AG09319 (cell line): ENCODE measurements at places on chromosomes 6 and 20.

DNA sequence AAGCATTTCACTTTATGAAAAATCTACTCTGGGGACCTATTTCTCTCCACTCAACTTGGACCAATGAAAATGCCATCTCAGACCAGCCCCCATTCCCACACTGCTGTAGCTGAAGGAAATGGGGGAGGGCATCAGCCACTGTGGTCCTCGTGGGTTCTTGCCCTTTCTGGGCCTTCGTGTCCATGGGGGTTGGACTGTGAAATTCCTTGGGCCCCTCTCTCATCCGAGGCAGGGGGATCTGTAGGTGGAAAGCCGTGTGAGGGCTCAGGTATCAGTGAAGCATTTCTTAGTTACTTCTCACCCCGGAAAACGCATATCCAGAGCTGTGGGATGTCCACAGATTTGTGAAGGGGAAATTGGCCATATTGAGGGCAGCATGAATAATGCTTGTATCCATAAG, 147.9 kb downstream of the CDC5L start:
- no peak for DNase-seq

- DNase-seq, result no peak
These were observed 16.1 kb upstream of the SLC17A3 start for GRCh38 chr6:25889877-25890853.

- no peak for DNase-seq
These were observed 122.7 kb downstream of the SMOC2 start for GRCh38 chr6:168563656-168564055.

GRCh38 chr20:14193885-14194284, 143.5 kb downstream of the FLRT3 start:
- DNase-seq, result no peak

DNA sequence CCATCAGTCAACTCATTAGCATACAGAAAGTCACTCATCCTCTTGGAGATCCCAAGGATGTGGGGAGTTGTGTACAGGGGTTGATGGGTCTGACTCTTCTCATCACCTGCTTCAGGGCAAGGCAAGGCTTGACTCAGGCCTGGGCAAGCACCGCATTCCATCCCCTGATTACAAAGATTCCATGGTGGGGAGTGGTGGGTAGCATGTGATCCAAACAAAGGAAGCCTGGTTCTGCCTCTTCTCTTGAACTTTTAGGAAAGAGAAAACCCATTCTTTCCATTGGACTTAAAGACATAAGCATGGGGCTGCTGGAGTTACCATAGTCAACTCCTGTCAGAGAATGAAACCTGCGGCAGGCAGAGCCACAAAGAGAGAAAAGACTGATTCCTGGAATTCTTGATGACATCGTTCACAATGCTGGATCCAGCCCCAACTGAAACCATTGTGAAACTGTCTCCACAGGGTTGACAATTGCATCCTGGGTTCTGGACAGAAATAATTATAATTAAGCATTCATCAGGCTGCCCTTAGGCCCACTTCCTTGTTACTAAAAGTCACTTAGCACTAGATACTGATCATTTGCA, 235.8 kb upstream of the KCNG1 start:
- no peak for DNase-seq

- peak; percentile 45 for DNase-seq
These were observed 9.4 kb upstream of the TMEM14A start for GRCh38 chr6:52661551-52661950.

DNA sequence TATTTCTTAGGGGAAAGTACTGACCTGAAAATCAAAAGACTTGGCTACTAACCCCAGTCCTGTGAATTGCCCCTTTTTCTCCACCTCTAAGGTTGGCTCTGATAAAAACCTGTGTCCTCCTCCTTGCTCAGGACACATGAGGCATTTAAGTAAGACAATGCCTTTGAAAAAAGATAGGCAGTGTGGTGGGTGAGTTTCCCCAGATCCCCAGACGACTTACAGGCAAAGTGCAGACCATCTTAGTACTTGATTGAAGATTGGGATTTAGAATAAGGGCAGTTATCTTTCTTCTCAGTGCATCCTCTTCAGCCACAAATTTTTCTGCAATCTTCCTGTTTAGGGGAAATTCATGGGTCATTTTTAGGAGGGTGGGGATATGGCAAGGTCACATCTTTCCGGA, 87.8 kb downstream of the KIZ start:
- DNase-seq, result no peak

GRCh38 chr6:90123831-90124230, 172.8 kb downstream of the BACH2 start:
- no peak for DNase-seq

DNA sequence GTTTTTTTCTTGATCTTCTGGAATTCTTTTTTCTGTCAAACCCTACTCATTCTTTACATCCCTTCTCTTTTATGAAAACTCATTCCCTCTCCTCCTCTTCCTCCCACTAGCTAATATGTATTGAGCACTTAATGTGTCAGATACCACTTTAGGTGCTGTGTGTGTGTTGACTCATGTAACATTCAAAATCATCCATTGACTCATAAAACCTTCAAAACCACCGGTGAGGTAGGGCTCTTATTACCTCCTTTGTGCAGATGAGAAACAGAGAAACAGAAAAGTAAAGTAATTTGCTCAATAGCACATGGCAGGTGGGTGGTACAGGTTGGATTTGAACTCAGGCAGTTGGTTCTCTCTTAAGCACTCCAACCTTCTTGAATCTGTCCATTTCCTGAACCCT, 136.3 kb upstream of the NEDD9 start:
- DNase-seq, result no peak

DNA sequence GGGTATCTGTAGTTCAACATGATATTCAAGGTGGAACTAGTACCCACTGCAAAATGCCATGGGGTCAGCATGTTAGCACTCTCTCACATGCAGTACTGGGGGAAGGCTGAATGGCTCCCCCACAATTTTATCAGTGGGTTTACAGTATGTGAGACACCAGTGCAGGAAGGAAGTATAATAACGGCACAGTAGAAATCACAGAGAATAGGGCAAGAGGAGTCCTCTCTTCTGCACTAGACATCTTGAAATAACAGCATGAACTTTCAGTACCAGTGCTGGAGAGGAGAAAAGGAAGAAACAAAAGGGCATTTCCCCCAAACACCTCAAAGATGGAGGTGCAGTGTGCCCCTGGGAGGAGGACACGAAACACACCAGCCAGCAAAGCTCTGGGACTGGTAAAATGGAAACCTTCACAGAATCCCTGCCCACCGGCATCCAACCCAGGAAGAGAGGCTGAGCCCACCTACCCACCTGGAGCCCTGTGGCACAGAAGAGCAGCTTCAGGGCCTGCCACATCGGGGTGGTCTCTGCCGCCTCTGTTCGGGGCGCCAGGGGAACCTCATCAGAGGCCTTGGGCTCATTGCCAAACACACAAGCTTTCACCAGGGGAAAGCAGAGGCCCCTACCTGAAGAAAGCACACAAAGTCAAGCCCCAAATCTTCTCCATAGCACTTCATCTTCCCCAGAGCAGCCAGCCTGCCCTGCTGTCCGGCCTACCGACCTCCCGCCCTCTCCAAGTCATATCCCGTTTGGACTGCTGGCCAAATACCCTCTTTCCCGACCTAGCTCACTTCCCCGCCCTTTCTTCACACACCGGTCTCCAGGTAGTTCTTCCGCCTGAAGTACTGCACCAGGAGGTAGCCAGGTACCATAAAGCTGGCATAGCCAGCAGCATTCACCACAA, 1.2 kb downstream of the SLC35B2 start:
- no peak for DNase-seq

- no peak for DNase-seq
These were observed 79.2 kb upstream of the BACH2 start for GRCh38 chr6:90375681-90376439.

GRCh38 chr20:59434960-59435359, 134.5 kb downstream of the EDN3 start:
- DNase-seq, result no peak
